ENCODE measurements at places on chromosomes 3 and 15.

- no peak for DNase-seq
Observed at GRCh38 chr15:60458721-60459120, 20.2 kb downstream of the ICE2 start.

- DNase-seq = no peak
Observed at GRCh38 chr3:100001526-100002270, 112.6 kb downstream of the FILIP1L start.

GRCh38 chr3:10280177-10280529 is 12.6 kb downstream of the GHRL start:
- no peak for DNase-seq

GRCh38 chr3:72571052-72571451 is 277.2 kb downstream of the SHQ1 start:
- DNase-seq = no peak

DNA sequence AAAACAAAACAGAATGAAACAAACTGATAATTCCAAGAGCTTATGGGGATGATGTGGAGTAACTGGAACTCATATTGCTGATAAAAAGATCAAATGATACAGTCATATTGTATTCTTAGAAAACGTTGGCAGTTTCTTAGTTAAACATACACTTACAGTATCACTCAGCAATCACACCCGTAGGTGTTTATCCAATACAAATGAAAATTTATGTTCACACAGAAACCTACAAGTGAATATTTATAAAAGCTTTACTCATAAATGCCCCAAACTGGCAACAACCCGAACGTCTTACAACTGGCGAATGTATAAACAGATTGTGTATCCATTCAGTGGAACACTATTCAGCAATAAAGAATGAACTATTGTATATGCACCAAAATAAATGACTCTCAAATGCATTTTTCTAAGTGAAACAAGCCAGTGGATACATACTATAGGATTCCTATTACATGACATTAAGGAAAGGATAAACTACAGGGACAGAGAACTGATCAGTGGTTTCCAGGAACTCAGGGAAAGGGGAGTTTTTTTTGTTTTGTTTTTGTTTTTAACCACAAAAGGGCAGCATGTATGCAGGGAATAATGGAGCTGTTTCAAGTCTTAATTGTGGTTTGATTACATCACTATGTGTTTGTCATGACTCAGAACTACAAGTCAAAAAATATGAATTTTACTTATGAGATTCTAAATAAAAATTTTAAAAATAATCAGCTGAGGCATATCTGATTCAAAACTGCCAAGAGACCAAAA is 71.8 kb upstream of the NDUFB4 start:
- DNase-seq = peak; percentile 74

- no peak for DNase-seq
Observed at GRCh38 chr15:40843885-40844695, at the start of gene SPINT1. SPINT1 (plus strand) TSS chr15:40844048; CDS start chr15:40844555, 507 bp downstream.

GRCh38 chr15:77513226-77513625 is 92.5 kb downstream of the HMG20A start:
- DNase-seq = no peak

DNA sequence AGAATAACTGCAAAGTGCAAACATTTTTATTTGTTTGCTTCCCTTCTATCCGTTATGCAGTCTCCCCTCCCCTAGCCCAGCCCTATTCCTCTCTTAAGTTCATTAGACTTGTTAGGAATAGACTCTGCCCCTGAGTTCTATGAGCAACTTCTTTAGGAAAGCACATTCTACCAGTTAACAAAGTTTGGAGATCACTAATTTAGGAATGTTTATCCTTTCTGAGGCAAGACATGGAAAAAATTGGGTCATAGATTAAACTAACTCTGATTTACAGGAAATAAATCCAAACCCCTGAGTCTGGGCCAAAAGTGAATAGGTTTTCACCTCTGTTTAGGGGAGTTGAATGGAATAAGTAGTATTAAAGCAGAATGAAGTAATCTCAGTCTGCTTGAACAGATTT is 34.4 kb downstream of the C3orf80 start:
- peak; percentile 7 for DNase-seq

DNA sequence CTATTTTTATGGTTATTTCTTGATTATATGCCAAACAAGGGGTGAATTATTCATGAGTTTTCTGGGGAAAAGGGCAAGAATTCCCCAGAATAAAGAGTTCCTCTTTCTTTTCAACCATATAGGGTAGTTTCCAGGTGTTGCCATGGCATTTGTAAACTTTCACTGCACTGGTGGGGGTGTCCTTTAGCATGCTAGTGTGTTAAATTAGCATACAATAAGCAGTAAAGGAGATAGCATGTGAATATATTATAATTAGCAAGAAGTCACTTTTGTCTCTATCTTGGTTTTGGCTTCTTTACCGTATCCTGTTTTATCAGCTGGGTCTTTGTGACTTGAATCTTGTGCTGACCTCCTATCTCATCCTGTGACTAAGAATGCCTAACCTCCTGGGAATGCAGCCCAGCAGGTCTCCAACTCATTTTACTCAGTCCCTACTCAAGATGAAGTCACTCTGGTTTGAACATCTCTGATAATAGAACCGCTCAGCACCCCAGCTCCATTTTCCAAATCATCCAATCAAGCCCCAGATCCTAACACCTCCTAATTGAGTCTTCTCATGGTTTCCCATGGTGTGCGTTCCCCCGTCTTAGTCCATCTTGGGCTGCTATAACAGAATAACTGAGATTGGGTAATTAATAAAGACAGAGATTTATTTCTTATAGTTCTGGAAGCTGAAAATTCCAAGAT is 3.4 kb upstream of the SELENOT start:
- peak; percentile 39 for DNase-seq

- no peak for DNase-seq
Observed at GRCh38 chr15:38620098-38620497, 55.5 kb upstream of the RASGRP1 start.

- no peak for DNase-seq
Observed at GRCh38 chr3:154168998-154169795, 48.0 kb downstream of the ARHGEF26 start.

GRCh38 chr3:155392138-155392537 is 98.7 kb upstream of the STRIT1 start:
- DNase-seq = no peak

- DNase-seq = peak; percentile 64
Observed at GRCh38 chr15:41104234-41104633, 11.8 kb downstream of the INO80 start.

Data from fibroblast of pulmonary artery (primary cell).